ENCODE measurements at places on chromosomes 2 and 18.

- DNase-seq = no peak
Measured at GRCh38 chr2:224308272-224308911, 93.5 kb downstream of the FAM124B start.

GRCh38 chr18:61574665-61575064, 241.4 kb downstream of the CDH20 start:
- DNase-seq = no peak

- DNase-seq = no peak
Measured at GRCh38 chr2:65377556-65378192, 54.7 kb downstream of the SPRED2 start.

DNA sequence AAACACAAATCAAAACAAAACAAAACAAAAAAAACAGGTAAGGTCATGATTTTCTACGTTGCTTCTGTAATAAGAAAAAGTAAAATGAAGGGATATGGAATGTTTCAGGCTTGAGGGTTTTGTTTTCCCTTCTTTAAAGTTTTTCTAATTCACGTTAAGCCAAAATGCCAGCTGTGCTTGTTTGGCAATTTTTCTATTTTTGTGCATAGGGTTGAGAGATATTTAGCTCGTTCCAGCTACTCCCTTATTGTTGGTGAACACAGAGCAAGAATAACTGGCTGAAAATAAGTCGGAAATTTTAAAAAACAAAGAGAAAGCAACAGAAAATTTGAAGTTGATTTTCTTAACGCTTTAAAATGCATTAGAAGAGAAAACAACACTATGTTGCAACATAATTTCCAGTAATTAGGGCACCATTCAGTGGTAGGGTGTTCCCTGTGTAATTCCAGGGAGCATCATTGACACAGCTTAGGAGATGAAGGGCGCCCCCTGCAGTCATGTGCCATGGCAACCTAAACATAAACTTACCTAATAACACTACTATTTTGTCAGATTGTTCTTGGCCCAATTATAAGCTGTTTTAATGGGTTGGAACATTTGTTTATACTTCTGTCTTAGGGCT, 99.5 kb downstream of the DTNA start:
- DNase-seq = no peak

DNA sequence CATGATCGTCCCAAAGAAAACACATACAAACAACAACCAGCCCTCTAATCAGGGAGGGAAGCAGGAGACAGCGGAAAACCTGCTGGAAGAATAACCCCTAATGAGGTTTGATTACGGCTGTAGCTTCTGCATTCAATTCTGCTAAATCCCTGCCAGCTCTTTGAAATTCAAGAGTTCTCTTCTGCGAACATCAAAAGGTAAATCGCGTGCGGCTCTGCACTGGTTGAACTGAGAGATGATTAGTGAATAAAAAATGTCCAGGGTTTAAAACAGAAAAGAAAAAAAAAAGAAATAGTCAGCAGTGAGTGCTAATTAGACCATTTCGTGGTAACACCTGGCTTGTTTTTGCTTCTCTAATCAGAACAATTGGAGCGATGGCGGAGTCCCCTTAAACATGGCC, 153.0 kb upstream of the CAPN13 start:
- no peak for DNase-seq

GRCh38 chr2:6525475-6525964, 340.2 kb downstream of the CMPK2 start:
- DNase-seq = no peak

DNA sequence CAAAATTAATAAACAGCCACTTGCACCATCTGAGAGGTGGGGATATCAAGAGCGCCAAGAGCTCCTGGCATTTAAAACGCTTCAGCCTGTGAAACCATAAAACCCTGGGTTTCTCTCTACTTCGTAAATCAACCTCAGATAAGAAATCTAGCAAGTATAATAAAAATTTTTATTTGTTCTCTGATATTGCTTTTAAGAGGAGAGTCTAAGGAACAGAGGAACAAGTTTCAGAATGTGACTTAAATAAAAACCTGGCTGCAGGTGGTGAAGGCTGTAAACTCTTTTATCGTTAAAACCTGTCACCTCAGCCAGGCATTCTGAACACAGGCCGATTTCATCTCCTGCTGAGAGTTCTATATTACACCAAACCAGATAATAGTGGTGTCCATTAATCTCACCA, 9.9 kb downstream of the DYTN start:
- no peak for DNase-seq

DNA sequence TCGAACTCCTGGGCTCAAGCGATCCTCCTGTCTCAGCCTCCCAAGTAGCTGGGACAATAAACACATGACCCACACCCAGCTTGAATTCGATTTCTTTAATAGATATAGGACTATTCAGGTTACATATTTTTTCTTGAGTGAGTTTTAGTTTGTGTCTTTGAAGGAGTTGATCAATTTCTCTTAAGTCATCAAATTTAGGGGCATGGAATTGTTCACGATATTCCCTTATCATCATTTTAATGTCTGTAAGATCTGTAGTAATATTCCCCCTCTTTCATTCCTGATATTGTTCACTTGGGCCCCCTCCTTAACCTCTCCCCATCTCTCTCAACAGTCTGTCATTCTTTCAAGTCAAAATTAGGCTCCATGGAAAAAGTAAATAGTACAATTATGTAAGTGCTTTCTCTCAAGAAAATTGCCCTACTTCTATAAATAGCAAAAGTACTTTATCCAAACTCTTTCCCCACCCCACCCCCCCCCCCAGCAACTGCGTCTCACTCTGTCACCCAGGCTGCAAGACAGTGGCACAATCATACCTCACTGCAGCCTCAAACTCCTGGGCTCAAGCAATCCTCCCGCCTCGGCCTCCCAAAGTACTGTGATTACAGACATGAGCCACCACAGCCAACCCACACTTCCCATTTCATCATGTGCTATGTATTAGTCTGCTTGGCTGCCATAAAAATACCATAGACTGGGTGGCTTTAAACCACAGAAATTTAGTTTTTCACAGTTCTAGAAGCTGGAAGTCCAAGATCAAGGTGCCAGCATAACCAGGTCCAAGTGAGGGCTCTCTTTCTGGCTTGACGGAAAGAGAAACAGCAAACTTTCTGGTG, 20.1 kb downstream of the WDR33 start:
- DNase-seq = no peak

DNA sequence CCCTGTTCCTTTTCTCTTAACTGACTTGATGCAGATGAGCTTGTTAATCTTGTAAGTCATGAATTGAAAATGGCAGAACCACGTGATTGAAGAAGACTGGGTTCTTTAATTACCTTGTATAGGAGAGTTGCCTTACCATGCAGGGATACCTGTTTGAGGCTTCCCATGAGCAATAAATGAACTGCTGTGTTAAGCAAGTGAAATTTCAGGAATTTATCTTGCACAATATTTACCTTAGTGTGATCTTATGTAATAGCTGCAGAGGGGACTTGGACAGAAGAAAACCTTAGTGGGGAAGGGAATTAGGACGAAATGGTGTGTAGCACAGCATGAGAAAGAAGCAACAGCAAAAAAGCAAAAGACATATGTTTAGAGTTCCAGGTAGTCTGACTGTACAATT, 384.0 kb upstream of the TMEFF2 start:
- no peak for DNase-seq

GRCh38 chr2:26128176-26128575, 44.7 kb upstream of the GAREM2 start:
- DNase-seq = no peak

DNA sequence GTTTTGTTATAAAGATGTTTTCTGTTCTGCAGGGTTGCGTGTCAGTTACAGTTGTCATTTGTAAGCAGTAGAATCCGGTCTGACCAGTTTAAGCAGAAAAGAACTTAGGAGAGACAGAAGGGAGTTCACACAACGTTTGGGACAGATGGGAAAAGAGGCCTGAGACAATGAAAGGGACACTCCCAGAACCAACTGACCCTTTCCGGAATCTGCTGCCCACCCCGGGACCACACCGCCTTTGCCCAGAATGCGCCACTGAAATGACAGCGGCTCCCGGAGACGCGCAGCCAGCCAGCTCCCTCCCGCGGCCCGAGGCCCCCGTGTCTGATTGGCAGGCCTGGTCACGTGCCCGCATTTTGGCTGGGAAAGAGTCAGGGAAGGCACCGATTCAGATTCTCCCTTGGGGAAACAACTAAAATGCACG, 244.6 kb downstream of the BCL2 start:
- no peak for DNase-seq

- no peak for DNase-seq
Measured at GRCh38 chr2:17541531-17541950, 1.0 kb downstream of the VSNL1 start.

DNA sequence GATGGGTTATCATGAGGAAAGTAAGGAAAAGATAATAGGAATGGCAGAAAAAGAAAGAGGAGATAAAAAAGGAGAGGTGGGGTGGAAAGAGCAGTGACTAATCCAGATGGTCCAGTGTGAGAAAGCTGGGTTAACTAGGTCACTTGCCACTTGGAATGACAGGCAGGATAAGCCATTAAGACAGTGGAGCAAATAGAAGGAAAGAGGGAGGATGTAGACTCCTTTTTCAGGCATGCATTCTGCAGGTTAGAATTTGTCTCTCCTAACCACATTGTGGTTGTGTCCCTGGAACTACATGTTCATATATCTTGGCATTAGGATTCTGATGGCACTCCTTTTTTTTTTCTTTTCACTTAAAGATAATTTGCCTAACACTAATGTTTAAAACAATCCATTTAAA, 13.4 kb upstream of the NEMP2 start:
- no peak for DNase-seq

DNA sequence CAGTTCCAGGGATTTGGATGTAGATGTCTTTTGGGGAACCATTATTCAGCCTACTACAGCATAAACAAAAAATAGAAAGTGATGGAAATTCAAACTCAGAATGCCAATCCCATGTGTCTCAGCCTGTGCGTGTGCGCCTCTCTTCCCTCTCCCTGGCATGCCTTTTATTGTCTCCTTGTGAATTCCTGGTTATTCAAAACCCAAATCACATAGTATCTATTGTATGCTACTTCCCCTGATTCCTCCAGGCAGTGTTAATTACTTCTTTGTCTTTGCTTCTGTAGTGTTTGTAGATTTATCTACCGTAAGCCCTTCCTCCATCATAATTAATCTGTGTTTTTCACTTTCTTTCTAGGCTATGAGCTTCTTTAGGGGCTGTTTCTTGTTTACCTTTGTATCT, 38.9 kb downstream of the RHBDD1 start:
- no peak for DNase-seq

GRCh38 chr2:171315781-171316180, 118.0 kb downstream of the METTL8 start:
- no peak for DNase-seq

GRCh38 chr2:55839182-55839819, 84.3 kb downstream of the EFEMP1 start:
- DNase-seq = no peak

DNA sequence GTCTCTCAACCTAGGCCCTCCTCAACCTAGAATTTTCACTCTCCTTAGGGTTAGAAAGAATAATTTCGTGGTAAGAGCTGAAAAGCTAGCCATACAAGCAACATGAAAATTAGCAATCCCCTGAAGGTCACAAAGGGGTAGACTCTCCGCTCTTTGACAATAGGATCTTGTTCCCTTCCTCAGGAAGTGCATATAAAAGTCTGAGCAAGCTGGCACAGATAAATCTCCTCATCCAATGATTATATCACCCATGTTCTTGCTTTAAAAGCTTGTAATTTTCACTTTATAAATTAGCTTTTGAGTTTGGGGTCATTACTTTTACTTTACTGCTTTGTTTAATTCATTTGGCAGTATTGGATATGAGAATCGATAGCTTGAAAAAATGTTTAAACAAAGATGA, 852.3 kb upstream of the CRIM1 start:
- no peak for DNase-seq

- DNase-seq = no peak
Measured at GRCh38 chr2:43088143-43089073, 138.0 kb downstream of the ZFP36L2 start.

GRCh38 chr2:30721241-30721640, 86.0 kb downstream of the CAPN13 start:
- DNase-seq = no peak
